AG04449 (cell line): ENCODE measurements at places on chromosomes 7 and 10.

DNA sequence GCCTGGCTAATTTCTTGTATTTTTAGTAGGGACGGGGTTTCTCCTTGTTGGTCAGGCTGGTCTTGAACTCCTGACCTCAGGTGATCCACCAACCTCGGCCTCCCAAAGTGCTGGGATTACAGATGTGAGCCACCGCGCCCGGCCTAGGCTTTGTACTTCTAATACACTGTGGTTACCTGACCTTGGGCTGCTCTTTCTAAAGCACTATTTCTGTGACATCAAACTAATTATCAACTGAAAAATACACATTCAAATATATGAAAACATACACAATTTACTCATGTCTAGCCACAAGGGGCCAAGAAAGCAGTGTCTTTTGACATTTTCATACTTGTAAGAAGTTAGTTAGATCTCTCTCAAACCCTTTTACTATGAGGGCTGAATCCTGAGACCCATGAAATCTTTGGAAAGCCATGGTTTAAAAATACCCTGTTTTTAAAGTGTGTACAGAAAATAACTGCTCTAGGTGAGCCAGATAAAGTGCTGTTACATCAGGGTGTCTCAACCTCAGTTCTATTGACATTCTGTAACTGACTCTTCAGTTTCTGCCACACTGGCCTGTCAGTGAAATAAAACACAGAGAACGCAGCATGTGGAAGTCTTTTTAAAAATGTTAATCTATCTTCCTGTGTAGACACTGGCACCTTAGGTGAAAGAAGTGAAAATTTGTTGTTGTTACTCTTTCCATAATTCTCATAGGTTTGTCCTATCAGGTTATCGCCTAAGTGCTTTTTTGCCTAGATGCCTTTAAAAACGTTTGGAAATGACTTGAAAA, 58.8 kb downstream of the CREM start:
- no peak for DNase-seq

DNA sequence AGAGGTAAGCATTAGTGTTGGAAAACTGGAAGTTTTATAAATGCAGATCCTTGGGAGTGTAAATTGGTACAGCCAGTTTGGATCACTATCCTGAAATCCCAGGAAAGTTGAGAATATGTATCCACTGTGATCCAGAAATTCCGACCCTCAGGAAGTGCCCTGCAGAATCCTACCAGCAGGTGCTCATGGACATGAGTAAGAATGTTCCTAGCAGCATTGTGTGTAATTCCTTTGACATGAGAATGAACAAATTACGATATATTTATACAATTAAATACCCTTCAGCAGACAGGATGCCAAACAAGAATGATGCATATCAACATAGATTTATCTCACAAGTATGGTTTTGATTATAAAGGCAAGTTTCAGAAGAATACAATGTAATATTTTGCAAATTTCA, 181.6 kb downstream of the XPNPEP1 start:
- no peak for DNase-seq

DNA sequence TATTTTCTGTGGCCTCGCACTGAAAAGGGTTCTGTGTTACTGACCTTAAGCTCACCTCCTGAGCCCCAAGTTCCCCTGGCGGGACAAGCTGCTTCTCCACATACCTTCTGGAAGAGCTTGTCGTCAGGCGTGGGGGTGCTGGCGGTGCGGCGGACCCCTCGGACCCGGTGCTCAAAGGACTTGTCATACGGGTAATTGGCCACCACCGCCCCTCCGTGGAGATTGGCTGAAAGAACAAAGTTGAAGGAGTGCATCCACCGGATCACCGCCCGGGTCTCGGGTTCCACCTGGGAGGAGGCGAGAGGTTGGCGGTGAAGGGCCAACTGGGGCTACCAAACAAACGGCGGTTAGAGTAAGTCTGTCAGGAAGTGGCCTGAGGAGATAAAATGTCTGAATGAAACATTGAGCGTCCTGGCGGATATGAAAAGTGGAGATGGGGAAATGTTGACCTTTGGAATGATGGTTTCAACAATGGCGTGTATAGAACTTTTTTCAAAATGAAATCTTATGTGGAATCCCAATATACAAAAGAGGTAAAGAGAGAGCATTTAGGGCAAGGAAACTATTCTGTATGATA, 16.5 kb downstream of the CPN1 start:
- no peak for DNase-seq

GRCh38 chr7:94423863-94424735, 29.4 kb downstream of the COL1A2 start:
- DNase-seq, result peak; percentile 47

- no peak for DNase-seq
These were observed 648.3 kb downstream of the TNS3 start for GRCh38 chr7:46933596-46933995.

DNA sequence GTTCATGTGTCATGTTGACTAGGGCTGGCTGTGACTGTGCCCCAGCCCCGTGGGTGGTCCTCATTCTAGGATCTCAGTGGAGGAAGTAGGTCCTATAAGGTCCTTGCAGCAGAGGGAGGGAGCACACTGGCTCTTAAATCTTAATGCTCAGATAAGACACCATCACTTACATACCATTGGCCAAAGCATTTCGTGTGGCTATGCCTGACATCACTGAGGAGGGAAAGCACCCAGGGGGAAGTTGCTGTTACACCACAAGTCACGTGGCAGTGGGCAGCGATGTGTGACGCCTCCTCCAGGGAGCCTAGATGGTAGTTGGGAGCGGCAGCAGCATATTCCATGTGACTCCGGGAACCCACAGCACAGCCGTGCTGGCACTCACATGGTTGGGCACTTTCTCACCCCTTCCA, 224.7 kb upstream of the SH2B2 start:
- no peak for DNase-seq

- no peak for DNase-seq
These were observed 551.8 kb downstream of the SORCS3 start for GRCh38 chr10:105192861-105193260.

DNA sequence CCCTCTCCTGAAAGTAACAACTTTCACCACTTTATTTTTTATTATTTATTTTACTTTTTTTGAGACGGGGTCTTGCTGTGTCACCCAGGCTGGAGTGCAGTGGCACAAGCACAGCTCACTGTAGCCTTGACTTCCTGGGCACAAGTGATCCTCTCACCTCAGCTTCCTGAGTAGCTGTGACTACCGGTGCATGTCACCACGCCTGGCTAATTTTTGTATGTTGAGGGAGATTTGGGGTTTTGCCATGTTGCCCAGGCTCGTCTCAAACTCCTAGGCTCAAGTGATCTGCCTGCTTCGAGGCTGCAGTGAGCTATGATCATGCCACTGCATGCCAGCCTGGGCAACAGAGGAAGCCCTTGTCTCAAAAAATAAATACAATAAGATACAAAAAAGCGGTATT, 14.9 kb upstream of the SLIT1 start:
- DNase-seq, result no peak

DNA sequence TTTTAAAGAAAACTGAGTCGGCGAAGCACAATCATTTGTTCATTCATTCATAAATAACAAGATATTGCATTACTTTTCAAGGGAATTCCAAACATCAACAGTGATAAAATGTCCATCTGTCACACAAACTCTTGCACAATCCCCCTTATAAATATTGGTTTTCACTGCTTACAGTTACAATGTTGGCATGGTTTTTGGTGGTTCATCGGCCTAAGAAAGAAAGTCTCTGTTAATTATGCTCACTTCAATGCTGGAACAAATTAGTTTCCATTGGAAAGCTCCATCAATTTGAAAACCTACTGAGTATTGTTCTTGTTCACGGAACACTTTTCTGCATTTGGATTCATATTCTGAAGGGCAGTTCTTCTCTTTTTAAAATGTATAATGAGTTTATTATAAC, 188.5 kb downstream of the JAZF1 start:
- no peak for DNase-seq

GRCh38 chr10:48545462-48546145, 59.3 kb downstream of the ARHGAP22 start:
- no peak for DNase-seq
